ENCODE measurements at places on chromosomes 2 and 18.
A peak's percentile ranks its signal among the peaks of the same experiment; 100 is the strongest.

DNA sequence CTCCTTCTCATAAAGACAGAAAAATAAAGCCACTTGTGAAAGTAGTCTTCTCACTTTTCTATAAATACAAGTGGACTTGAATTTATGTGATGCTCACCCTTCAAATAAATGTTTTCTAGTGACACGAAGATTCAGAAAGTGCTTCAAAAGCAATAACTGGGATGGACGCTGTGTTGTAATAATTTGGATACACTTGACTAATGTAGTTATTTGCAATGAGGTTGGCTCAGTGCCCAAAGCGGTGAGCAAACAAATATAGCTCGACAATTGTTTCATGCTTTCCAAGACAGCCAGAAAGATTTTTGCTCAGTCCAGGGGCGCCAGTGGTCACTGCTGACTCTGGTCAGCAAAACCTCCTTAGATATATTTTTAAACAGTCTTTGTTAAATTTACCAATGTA, 278.6 kb upstream of the KLHL14 start:
- DNase-seq, result no peak

DNA sequence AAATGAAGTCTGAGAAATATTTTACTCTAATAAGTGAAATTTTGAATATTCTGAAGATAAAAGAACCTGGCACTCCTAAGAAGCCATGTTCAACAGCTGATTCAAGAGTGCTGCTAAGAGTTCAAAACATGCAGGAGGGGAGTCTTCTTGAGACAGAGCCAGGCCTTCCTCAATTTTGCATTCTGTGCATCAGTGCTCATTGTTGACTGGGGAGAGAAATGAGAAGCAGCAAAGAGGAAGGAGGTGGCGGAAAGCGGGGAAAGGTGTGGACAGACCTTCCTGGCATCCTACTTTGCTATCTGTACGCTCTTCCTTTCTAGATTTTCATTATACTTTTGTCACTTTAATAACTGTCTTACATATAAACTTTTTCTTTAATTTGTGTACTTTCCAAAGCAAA, 29.7 kb upstream of the TXNDC2 start:
- no peak for DNase-seq

DNA sequence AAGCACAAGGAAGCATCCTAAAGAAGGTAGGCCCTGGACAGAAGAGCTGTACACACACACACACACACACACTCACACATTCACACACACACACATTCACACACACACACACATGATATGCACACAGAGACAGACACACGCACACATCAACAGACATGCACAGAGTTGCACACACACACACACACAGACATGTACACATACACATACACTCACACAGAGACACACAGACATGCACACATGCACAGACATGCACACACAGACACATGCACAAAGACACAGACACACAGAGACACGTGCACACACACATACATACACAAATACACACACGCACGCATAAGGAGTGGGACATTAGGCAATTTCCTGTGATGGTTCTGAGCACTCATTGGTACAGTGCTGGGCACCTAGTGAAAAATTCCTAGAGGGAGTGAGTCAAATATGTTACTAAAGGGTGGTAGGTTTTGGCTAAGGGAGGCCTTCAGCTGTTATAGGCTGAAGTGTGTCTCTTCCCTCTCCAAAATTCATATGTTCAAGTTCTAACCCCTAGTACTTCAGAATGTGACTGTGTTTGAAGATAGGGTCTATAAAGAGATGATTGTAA, 26.4 kb downstream of the THNSL2 start:
- DNase-seq, result no peak

DNA sequence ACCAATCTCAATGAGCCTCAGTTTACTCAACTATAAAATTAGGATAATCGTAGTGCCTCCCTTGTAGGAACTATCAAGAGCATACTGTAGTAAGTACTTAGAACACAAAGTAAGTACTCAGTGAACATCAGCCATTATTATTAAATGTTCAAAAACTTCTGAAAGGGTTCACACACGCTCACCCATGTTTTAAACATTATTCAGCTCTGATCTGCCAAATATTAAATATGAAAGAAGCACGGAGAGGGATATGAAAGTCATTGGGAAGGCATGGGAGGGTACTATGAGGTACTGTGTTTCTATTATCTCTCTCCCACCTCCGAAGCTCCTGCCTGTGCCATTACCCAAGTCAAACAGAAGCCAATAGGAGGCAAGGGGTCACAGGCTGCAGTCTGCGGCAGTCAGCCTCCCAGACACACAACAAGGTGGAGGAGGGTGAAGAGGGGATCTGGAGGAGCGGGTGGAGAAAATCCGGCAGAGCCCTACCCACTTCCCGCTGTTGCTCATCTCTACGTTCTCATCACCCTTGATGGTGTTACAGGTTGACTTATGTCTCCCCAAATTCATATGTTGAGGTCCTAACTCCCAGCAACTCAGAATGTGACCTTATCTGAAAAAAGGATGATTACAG, 2.0 kb upstream of the TBC1D8 start:
- no peak for DNase-seq

DNA sequence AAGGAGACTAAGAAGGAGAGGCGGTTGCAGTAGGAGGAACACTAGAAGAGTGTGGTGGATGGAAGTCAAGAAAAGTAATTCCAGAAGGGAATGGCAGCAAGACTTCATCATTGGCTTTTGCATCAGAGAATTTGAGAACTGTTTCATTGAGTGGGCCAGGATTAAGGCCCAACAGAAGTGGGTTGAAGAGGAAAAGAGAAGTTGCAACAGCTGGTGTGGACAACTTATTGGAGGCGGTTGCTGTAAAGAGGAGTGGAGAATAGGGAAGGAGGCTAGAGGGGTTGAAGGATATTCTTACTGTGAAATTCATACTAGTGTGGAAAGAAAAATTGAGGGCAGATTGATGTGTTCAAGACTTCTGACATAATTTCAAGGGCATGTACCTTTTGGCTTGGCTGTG, 168.7 kb upstream of the FN1 start:
- DNase-seq, result peak; percentile 29

DNA sequence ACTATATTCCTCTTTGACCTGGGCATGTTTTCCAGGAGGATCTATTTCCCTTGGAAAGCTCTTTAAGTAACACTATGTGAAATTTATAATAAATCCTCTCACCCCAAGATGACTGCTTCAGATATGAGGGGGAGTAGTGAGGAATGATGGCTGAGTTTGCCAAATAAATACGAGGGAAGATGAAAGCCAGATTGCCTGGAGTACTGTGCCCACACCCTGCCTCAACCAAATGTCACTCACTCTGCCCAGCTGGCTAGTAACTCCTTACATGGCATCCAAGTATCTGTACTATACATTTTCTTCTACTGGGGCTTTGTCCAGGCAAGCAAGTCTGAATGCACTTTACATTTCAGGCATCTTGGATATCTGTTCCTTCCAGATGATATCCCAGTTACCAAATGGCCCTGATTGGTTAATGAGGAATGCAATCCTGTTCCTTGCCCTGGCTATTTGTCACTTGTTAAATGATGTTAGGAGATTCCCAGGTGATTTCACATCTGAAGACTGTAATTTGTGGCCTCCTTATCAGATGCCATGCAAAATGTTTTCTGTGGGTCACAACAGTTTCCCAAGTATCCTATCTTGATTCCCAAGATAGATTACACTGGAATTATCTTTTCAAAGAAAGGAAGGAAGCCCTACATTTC, 191.8 kb downstream of the IKZF2 start:
- DNase-seq, result no peak

DNA sequence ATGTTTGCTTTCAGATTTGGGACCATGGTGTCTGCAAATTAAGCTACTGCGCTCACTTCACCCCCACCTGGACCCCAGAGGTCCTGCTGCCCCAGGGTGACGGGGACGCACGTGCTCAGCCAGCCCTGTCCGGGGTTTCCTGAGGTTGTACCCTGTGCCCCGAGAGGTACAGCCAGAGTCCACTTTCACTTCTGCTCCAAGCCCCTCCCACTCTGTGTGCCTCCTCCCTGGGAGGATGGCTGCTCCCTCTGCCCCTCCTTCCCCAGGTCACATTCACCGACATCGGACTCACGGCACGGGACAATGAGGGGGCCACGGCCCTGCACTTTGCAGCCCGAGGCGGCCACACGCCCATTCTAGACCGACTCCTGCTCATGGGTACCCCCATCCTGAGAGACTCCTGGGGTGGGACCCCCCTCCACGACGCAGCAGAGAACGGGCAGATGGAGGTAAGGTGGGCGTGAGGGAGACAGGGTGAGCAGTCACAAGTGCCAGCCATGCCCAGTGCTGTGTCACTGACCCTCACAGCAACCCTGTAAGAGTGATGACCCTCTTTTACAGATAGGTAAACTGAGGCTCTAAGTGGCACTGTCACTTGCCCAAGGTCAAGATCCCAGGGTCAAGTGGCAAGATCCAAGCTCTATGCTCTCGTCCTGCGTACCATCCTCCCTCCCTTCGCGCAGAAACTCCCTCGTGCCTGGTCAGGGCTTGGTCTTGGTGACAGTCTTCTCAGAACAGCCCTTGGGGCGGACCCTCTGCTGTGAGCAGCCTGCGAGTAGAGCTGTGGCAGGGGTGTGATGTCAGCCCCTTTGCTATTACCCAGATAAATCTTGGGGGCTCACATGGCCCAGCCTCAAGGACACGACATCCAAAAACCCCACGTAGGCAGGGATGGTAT, 7.6 kb downstream of the ESPNL start:
- DNase-seq, result no peak

GRCh38 chr2:208360259-208361076, 46.1 kb upstream of the PTH2R start:
- DNase-seq, result peak; percentile 45

DNA sequence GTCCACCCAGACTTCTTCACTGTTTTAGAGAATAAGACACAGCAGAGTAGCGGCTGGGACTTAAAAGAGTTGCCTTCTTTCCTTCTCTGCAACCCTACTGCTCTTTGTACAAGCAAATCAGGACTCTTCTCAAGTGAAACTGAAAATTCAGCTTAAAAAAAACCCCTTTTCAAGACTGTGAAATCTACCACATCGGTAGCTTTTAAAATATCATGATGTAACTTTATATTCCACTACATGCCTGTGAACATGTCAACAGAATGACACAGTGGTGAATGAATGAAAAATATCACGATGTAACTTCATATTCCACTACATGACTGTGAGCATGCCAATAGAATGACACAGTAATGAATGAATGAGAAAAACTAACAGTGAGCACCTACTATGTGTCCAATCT, 53.4 kb downstream of the TCF4 start:
- no peak for DNase-seq

DNA sequence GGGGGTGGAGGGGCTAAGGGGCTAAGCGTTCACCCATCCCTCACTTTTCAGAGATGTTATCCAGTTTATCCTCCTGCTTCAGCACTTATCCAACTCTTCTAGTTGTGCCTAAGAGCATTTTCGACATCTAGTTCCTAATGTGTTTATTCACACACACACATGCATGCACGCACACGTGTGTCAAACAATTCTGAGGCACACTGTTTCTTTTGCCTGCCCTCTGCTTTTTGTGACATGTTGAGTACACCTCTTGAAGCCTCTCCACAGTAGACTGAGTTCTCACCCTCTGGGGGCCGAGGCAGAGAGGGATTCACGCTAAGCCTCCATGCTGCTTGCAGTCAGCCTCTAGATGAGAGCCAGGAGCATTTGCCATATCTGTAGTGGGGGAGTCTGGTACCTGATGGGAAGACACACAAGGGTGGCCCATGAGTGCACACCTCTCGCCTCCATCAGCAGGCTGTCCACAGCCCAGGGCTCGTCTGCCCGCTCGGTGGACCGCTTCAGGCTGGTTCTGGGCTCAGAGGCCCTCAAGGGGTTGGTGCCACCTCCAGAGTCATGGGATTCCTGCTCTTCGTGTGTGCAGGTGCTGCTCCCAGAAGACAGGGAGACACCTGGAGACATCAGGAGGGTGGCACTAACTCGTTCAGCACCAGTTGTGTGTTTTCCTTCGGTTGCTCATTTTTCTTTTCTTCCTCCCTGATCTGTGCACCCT, 11.9 kb downstream of the TWIST2 start:
- DNase-seq, result no peak

GRCh38 chr2:216860426-216861137, 718 bp upstream of the TNP1 start:
- DNase-seq, result no peak

DNA sequence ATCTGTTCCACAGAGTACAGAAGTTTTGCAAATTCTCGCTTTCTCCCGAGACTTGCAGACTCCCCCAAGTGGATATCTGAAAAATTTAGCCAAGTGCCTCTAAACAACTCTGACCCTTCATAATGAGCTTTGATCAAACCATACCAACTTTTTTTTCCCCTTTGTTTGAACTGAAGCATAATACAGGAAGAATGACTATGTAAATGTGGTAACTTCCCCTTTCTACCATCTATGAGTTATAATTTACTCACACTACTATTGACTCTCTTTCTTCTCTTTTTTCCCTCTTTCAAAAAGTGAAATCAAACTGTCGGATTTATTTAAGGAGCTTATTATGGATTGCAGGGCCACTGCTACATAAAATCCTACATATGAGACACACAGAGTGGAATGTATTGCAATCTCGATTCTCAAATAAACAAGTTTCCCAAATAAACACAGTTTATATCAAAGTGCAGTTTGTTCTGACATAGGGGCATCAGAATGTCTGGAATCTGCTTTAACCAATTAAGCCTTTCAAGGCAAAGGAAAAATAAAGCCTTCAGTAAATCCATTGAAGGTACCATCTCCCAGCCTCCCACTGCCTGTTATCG, 1.4 kb upstream of the ZNF804A start:
- peak; percentile 14 for DNase-seq

- DNase-seq, result no peak
These were observed 136.0 kb upstream of the FAM98A start for GRCh38 chr2:33735096-33735495.

DNA sequence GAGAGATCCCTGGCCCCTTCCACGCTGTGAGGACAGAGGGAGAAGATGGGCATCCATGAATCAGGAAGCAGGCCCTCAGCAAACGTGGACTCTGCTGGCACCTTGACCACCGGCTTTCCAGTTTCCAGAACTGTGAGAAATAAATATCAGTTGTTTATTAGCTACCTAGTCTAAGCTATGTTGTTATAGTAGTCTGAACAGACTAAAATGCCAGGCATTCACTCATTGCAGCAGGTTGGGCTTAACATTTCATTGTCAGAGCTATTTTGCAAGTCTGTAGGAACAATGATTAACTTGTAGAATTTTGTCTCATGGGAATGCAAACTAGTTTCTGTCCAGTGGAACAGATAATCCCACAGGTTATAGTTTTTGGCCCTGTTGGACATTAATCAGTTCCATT, 24.8 kb upstream of the TBC1D8 start:
- no peak for DNase-seq

DNA sequence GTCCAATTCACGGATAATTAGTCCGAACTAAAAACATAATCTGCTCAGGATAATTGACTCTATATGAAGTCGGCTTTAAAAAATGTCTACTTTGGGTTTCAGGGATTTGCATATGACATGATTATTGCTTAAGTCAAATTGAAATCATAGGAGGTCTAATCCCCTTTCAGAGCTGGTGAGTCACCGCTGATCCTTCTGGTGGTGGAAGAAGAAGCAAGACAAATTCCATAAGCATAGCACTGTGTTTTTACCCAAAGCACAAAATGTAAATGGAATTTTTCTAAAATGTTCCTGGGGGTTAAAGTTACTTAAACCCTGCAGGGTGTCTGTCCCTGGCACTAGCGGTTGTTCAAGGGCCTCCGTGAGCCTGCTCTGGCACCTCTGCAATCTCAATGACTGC, 460.2 kb downstream of the LRATD1 start:
- peak; percentile 7 for DNase-seq

GRCh38 chr2:151730262-151730975, 3.9 kb downstream of the NEB start:
- DNase-seq, result no peak

Data from NCI-H524 (cell line).